GM06990 (cell line): ENCODE measurements at places on chromosomes 3 and 15.

DNA sequence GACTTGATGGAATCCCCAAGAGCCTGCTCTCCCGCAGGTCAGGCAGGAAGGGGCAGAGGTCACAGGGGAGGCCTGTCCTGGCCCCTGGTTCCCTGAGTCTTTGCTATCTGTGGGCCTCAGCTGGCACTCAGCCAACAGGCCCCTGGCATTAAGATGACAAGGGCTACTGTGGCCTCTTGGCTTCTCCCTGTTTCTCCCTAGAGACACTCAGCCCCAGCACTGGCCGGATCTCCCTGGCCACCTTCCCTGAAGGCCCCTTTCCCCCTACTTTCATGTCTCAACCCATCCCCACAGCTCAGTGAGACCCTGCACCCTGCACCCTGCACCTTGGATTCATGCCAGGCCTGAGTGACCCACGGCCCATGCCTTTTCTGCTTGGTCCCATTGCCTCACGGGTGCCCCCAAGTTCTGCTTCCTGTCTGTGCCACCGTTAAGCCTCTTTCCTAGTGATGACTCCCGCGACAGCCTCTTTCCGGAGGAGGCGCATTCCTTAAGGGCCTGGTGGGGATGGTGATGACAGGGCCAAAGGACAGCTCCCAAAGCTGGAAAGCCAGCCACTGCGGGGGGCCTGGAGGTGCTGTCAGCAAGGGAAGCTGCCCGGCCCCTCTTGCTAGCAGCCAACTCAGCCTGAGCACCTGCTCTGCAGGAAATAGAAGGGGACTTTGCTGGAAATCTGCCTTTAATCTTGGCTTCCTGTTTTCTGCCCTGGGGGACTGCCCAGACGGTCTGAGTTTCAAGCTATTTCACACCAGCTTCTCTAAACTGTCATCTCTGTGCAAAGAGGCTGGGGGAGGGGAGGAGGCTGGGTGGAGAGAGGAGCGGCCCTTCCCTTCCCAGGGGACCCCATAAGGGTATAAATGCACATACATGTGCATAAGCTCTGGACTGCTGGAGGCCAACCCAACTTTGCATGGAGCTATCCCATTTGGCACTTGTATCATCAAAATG is 4.8 kb upstream of the CSK start:
- DNase-seq = peak; percentile 82

DNA sequence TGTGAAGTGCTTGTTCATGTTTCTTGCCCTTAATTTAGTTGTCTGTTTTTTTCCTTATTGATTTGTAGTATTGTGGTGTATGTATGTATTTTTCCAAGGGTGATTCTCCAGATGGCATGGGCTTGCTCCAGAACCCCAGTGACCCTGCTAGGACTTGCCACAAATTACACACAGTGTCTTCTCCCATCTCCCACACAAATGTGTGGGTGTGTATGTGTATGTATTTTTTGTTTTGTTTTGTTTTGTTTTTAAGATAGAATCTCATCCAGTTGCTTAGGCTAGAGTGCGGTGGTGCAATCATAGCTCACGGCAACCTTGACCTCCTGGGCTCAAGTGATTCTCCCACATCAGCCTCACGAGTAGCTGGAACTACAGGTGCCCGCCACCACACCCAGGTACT is 36.2 kb upstream of the ARID3B start:
- DNase-seq = no peak

DNA sequence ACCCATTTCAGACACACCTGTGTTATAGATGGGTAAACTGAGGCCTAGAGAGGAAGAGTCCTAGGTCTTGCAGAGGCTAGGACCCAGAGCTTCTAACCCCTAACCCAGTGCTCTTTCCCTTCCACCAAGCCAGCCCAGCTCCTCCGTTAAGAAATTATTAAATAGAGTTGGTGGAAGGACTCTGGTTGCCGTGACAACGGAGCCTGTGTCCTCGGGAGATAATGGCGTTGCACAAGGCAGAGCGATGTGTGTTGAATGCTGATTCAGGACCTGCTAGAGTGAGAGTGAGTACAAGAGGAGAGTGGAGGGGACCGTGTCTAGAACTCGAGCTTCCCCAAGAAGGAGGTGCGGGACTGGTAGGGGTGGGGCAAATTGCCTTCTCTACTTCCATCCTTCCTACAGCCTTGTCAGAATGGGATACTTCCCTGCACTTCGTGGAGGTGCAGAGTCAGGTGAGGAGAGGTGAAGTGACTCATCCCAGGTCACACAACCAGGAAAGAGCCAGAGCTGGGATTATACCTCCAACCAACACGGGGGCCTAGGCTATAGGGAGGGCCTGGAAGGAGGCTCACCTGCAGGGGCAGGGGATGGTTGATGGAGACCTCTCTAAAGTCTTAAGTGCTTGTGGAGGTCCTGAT is 8.6 kb downstream of the SLC6A1 start:
- DNase-seq = no peak

DNA sequence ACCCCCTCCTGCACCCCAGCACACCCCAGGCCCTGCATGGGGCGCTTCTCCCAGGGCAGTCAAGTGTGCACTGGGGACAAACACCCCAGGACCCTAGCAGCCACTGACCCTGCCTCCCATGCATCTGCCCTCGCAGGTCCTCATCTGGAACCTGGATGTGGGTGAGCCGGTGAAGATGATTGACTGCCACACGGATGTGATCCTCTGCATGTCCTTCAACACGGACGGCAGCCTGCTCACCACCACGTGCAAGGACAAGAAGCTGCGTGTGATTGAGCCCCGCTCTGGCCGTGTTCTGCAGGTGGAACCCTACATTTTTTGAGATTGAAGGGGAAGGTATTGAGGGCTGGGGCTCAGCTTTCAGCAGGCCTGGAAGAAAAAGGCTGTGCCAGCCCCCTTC is 109.3 kb downstream of the ANP32A start:
- no peak for DNase-seq

DNA sequence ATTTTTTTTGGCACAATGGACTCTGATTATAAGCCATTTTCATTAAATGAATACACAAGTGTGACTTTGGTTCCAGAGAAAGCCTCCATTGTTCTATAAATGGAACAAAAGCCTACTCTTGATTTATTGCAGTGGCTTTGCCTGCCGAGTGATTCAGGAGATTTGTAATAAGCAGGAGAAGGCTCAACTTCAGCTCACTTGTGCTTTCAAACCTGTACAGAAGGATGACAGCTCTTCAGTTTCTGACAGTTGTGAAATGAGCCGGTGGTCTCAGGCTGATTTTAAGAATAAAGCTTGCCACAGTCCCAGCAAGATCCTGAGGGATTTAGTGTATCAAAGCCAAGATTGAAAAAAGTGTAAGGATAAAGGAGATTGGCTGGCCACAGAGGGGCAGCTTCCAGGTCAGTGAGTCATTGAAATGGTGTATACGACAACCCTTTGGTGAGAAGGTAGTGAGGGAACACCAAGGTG is 438.8 kb upstream of the TGFBR2 start:
- no peak for DNase-seq

DNA sequence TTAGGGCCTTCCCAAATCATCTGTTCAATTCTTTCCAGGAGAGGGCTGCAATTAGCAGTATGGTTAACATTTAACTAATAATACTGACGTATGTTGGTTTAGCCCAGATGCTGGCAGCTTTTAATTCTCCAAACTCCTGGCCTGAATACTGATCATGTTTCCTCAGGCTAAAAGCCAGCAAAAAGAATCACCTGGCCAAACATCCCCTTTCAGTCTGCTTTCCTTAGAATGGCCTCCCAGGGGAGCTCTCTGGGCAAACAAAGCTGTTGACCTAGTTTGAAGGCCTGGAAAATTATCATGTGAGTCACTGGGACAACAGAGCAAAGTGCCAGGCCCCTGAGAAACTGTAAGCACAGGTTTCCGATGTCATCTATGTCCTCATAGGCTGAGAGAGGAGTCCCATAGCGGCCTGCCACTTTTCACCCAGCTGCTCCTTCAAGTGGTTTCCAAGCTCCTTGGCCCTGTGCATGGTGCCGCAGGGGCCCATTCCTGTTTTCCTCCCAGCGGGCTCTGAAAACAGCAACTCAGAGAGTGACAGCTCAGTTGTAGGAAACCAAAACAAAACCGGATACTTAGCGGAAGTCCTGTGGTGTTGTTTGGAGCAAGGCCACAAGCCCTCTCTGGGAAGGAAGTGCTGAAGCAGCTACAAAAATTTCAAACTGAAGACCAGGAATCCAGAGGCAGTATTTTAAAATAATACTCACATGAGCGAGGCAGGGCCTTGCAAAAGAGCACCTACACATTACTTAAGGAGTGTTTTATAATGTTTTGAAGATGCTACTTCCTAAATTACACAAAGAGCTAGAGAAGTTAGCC is 36.5 kb upstream of the RAB11A start:
- DNase-seq = peak; percentile 70

DNA sequence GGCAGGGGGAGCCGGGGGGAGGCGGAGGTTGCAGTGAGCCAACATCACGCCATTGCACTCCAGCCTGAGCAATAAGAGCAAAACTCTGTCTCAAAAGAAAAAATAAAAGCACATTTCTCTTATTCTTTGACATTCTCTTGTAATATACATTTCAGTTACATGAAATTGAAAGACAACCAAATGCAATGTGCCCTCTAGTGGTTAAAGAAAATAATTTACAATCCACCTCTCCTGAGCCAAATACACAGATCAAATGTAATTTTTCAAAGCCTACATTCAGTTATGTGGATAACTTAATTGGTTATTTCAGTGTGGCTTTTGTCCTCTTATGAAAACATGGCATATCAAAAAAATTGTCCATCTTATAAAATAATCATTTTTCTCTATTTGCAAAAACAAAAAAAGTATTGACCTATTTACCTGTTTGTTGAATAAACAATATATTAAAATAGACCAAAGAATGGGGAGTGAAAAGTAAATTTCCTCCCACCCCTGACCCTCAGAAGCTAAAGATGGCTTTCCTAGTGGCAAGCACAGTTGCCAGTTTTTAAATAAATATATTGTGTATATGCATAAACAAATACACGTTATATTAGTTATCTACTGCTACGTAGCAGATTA is 14.2 kb upstream of the U2SURP start:
- DNase-seq = peak; percentile 27

DNA sequence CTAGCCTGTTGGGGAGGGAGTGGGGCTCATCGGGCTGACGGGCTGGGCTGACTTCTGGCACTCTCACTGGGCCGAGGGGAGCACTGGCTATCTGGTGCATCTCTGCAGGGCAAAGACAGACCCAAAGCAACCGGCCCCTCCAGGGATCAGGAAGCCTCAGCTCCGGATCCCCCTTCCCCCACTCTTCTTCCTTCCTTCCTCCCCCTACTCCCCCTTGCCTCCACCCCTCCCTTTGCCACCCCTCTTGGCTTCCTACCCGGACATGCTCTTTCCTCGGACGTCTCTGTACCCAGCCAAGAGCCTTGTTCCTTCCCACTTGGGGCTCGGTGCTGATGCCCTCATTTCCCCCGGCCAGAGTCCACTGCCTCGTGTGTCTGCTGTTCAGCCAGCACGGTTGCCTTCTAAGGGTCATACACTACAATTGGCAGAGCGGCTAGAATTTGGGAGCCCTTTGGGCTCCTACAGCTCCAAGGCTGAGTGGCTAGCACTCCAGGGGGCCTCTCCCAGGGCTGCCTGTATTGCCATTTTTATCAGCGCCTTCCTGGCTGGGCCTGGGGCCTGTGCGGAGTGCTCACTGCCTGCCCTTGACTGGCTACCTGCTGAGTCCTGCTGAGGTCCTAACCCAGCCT is 10.9 kb downstream of the SEMA3F start:
- DNase-seq = no peak

GRCh38 chr3:181709537-181710279 is 2.0 kb upstream of the SOX2 start:
- peak; percentile 59 for DNase-seq

DNA sequence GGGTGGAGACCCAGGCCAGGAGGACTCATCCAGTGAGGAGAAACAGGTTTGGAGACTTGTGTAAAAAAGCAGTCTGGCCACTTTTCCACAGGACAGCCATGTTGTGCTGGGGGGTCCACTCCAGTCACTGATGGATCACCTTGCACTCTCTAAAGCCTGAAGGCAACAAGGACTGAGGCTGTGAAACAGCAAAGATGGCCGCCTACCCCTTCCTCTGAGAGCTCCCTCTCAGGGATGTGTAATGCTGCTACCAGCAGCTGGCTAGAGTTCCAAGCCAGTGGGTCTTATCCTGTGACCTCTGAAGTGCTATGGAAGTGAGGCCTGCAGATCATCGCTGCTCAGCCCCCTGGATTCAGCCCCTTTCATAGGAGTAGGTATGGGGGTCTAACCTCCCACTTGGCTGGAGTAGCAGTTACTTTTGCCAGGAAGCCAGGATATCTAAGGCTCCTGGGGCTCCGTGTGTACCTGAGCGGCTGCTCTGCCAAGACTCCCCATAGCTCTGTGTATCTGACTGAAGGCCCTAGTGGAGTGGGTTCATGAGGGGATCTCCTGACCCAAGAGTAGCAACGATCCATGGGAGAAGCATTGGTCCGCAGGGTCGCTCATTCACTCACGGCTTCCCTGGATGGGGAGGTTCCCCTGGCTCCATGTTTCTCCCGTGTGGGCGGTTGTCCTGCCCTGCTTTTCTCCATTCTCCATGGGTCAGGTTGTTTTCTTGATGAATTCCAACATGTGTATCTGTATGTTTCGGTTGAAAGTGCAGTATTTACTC is 69.9 kb upstream of the TNFSF10 start:
- no peak for DNase-seq

DNA sequence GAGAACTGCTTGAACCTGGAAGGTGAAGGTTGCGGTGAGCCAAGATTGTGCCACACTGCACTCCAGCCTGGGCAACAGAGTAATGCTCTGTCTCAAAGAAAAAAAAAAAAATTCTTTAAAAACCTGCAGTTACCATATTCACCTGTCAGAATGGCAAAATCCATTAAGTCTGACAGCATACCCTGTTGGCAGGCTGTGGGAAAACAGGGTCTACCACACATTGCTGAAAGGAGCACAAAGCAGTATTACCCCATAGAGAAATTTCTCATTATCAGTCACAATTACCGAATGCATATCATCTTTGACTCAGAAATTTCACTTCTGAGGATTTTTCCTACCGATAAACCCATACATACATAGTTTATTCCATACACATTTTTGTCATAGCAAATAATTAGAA is 264.1 kb upstream of the SLCO3A1 start:
- no peak for DNase-seq

DNA sequence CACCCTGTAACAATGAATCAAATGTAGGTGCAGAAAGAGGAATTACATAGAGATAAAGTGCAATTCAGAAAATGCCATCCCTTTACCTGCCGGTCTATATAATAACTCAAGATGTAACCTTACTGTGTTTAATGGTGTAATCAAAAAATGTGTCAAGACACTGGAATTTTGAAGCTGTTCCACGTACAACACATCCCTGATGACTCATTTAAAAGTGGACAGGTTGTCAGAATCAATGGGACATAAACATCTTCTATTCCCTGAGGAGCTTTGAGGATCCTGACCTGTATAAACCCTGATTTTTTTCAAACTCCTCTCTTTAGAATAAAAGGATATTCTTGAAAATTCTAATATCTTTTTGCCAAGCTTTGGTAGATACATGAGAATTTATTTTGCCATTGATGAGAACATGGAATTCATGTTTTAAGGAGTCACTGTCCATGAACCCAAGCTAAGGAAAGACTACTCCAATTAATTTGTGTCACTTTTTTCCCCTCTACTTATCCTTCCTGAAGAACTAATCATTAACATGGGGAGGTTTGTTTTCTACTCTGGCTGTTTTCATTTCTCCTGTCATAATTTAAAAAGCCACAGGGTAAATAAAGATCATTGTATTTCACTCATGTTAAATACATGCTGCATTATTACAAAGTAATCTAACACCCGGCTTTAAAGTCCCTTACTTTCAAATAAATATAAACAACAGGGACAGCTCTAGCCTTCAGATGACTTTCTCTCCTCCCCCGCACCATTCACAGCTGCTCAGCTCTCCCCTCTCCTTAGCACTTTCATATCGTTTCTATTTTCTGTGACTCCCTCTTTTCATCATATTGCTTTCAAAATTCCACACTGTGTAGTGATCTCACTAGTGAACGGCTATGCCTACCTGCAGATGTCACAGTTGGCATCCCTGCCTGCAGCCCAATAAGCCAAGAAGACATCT is 138.3 kb downstream of the TAFA4 start:
- DNase-seq = no peak
